Activated CD4-positive, alpha-beta T cell treated with anti-CD3 and anti-CD28 coated beads for 4 hours (primary cell): ENCODE measurements at places on chromosomes 4 and X.

GRCh38 chr4:103032574-103032973, 13.1 kb upstream of the SLC9B1 start:
- no peak for DNase-seq

DNA sequence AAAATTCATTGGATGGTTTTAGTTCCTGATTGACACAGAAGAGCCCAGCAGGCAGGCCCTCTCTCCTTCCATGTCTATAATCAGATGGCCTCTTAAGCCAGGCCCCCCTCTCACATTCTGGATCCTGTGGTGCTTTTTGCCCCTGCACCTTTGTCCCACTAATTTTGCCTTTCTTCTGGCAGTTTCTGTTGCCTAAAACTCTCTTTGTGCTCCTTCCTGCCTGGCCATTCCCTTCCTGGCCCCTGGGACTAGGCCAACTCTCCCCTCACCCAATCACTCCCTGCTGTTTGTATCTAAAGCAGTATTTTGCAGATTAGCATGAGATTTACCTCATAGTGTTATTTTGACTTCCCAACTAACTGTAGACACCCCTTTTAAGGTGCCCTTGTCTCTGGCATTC, 42.7 kb upstream of the DDX3X start:
- DNase-seq, result no peak

- no peak for DNase-seq
Observed at GRCh38 chrX:132631579-132632232, 142.9 kb upstream of the MBNL3 start.

DNA sequence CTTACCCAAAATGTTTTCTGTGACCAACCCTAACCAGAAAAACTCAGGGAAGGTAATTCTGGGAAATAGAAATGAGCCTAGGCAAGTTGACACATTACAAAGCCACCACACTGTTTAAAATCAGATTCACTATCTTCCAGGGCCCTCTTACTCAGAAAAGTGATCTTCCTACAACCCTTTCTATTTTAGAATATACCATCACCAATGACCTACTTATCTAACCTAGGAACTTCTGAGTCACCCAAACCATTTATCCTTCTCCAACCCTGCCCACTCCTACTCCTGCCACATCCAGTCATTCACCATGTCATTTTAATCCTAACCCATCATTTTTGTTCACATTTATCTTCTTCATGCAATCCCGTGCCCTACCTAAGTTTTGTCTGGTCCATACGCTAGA, 89.9 kb downstream of the FTHL17 start:
- DNase-seq, result no peak

GRCh38 chr4:7904952-7905915, 34.4 kb downstream of the AFAP1 start:
- DNase-seq, result no peak

DNA sequence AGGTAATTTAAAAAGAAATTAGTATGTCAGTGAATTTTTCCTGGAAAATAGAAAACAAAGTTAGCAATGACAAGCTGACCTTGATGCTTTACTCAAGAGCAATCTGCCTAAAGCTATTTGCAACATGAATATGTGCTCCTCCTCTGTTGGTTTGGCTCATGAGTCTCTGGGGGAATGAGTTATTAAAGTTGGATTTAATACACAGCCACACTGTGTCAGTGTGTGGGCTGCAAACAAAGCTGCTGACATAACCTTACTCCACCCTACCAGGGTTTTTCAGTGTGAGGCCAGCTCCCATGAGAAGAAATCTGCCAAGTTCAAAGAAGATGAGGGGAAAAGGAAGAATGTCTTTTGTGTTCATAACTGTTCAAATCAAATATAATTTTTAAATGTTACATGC, 280.5 kb downstream of the TLL1 start:
- DNase-seq, result no peak

GRCh38 chr4:76078033-76078613, 3.6 kb downstream of the ART3 start:
- DNase-seq, result no peak

DNA sequence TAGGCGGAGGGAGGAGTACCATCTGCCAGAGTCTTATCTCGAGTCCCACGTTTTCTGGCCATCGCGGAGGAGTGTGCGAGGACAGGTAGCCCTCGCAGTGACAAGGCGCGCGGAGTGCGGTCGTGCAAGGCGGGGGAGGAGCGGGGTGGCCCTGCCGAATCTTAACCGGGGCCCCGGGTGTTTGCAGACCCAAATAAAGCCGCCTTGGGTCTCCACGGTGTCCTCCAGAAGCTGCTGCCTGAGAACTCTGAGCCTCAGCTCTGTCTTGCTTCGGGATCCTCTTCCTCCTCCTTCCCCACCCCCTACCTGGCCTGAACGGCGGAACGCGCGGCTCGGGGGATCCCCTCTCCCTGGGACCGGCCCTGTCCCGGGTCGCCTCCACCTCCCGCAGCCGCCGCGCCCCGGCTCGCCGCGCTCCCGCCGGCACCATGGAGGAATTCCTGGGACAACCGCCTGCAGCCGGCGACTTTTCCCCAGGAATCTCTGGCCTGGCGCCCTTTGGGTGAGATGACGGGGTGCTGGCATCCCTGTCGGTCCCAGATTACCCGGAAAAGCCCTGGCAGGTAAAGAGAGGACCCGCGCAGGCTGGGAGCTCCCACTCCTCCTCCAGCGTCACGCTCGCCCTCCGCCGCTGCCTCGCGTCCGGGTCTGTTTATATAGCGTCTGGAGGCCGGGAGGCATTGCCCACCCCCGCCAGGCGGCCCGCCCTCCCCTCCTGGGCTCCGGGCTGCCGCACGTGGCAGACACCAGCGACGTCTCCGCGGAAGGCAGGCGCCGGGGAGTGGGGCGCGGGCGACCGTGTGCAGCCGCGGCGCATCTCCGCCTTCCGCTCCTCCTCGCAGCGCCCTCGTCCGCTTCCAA, at the start of gene GALNTL6:
TSS of gene GALNTL6 (plus strand) at position 740 of the 861 bp plus-strand sequence.
- no peak for DNase-seq

GRCh38 chr4:173500841-173501591, 29.0 kb downstream of the HAND2 start:
- DNase-seq, result no peak

DNA sequence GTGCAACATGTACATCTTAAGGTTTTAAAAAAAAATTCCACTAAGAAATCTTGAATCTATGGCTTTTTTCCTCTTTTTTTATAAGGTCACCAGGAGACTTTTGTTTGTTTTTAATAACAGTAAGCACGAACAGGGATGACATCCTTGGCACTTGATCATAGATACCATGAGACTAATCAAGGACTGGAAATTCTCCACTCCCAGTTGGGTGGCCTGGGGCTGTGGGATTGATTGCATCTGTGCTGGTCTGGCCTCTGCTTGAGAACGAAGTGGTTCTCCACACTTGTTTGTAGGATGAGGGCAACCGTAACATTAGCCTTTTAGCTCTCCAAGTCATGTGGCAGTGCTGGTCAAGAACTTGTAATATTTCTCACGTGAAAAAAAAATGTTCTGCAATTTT, 35.4 kb downstream of the SNX25 start:
- no peak for DNase-seq

DNA sequence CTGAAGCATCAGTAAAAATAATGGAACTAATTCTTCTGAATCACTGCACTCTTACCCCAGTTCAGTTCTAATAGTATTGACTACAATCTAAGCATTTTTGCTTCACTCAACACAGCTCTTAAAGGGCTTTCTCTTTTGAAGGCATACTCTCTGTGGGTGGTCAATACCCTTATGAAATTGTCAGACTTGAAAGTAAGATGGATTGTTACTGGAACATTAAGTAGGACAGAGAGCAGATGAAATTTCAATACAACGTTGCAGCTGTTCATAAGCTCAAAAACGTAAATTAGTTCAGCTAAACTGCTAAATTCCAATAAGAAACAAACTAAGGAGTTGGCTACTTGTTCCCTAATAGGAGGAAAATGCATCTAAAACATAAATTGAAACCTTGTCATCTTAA, 352.3 kb upstream of the TENM3 start:
- no peak for DNase-seq

DNA sequence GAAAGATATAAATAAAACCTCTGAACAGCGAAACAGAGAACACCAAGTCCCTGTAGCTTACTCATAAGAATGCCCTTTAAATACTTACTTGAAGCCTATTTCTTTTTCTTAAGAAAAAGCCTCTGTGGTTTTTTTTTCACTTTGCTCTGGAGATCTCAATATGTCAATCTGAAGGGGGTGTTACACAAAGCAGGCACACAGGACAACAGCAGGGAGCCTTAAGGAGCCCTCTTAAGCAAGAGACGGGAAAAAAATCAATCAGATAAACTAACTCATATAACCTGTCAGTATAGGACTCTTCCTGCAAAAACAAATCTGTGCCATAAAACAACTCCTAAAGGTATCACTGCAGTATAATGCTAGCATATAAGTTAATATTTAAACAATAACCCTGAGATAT, 611.1 kb upstream of the ATOH1 start:
- no peak for DNase-seq

- no peak for DNase-seq
Observed at GRCh38 chr4:6282314-6282771, 12.7 kb downstream of the WFS1 start.

DNA sequence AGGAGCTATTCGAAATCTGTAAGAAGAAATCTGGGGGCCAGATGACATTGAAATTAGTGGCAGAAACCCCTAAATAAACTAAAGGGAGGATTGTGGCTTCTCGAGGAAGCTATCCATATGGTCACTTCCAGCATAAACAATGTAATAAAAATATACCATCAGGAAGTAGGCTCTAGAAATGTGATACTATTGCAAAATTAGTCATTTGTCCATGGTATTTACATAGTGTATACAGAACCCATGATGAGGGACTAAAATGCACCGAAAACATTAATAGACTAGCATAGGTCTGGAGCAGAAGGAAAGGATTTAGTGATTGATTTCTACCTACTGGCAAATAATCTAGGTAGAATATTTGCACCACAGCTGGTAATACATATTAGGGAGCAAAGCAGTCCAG, 1344.0 kb downstream of the FSTL5 start:
- no peak for DNase-seq

DNA sequence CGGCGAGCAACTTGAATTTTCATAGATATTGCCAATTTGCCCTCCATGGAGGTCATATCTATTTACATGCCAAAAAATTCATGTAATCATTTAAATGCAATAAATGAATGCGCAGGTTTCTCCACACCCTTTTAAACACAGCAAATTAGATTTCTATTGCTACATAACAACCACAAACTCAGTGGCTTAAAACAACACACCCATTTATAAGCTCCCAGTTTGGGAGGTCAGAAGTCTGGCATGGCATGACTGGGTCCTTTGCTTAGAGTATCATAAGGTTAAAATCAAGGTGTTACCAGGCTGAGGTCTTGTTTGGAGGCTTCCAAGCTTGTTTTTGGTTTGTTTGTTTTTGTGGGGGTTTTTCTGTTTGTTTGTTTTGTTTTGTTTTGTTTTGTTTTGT, 49.9 kb upstream of the NYX start:
- no peak for DNase-seq

- no peak for DNase-seq
Observed at GRCh38 chr4:77815636-77816035, 3.5 kb downstream of the CNOT6L start.

DNA sequence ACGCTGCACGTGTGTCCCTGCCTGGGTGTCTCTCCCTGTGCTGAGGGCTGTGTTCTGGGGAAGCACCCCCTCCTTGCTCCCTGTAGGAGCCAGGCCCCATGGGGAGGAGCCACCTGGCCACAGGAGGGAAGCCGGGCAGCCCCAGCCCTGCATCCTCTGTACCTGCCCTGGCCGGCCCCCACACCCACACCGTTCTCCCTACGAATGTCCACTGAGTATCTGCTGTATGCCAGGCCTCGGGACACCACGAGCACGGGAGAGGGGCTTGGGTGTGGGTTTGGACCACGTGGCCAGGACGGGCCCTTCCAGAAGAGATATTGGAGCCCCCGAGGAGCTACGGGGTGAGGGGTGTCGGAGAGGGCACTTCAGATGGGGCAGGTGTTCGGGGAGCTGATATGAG, 6.3 kb downstream of the FGFRL1 start:
- DNase-seq, result no peak

- DNase-seq, result no peak
Observed at GRCh38 chr4:14659286-14659685, 343.0 kb upstream of the CPEB2 start.

DNA sequence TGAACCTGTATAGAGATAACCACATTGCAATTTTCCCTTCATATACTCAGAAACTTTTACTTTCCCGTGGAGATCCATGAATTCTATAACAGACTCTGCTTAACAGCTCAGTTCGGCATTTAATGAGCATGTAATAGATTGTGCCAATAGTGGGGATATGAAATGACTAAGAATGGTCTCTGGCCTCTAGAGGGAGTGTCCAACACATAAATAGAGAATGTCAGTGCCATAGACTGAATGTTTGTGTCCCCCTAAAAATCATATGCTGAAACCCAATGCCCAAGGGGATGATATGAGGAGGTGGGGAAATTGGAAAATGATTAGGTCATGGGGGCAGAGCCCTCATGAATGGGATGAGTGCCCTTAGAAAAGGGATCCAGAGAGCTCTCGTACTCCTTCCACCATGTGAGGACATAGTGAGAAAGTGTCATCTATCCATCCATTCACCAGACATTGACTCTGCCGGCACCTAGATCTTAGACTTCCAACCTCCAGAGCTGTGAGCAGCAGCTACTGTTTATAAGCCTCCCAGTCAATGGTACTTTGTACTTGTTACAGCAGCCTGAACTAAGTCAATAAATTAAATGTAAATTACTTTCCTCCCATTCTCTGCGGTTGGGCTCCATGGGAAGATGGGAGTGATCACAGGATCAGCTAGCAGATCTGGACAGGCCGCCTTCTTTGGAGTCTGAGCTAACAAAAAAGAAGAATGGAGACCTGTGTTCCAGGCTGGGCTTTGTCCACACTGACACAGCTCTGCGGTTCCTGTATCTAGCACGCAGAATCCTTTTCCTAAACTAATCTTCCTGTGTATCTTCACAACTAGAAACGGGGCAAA, 28.1 kb upstream of the HPSE start:
- no peak for DNase-seq

DNA sequence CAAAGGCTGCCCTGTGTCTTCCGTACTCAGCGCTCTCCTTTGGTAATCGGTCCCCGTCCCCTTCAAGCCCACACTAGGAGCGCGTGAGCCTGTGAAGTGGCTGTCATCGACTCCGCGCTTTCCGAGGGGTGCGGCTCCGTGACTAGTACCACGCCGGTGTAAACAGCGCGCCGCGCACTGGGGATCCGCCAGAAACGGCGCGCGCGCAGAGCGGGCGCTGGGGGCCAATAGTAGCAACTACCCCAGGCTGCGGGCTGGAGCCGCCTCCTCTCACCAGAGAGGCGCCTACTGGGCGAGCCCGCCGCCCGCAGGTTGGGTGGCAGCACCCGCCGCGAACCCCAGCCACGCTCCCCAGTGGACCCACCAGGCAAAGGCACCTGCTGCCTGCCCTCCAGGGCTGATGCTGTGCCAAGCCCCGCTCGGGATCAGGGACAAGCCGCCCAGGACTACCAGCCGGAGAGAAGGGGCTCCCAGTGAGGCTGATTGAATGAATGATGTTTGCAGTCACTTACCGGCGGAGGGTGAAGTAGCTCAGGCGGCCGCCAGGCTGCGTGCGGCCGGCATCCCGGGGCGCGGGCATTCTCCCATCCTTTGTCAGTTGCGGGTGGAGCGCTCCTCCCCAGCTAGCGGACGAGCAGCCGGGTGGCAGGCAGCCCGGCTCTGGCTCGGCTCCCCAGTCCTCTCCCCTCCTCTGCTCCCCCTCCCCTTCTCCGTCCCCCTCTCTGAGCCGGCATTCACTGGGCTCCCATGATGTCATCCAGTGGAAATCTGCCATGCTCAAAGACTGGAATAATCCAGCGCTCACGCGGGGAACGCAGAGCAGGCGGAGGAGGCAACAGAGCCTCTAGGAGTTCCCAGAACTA, 370.3 kb upstream of the SMIM31 start:
- DNase-seq, result no peak
